M059J (cell line): ENCODE measurements at places on chromosomes 6 and 20. TPM values are rescaled to one million over a fixed set of nuclear protein-coding genes. Genes with fewer than 3 reads are reported as not detected.
A peak's percentile ranks its signal among the peaks of the same experiment; 100 is the strongest.

DNA sequence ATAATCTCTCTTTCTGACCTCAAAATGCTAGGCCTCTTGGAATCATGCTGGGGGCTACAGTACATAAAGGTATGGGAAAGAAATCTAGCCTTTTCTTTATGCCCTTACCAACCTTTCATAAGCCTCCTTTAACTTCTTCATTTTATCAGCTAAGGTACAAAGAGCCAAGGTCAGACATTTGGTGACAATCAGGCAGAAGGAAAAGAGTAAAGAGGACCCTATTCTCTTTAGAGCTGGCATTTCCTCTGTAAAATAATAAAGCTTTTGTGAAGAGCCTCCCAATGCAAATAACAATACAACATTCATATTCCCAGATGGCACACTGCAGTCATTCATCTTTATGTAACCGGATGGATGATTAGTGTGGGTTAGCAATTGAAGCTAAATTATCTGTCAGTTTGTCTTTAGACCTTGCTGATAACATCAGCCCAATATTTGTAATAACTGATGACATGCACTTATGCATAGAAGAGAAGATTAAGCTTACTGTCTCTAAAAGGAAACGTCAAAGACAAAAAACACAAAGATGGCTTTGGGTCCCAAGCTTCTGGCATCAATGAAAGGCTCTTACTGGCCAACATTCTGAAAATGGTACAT lies 163.1 kb downstream of the IBTK start:
- DNase-seq: no peak

- DNase-seq: no peak
These were observed 54.9 kb downstream of the PLAGL1 start for GRCh38 chr6:143952947-143953701.

DNA sequence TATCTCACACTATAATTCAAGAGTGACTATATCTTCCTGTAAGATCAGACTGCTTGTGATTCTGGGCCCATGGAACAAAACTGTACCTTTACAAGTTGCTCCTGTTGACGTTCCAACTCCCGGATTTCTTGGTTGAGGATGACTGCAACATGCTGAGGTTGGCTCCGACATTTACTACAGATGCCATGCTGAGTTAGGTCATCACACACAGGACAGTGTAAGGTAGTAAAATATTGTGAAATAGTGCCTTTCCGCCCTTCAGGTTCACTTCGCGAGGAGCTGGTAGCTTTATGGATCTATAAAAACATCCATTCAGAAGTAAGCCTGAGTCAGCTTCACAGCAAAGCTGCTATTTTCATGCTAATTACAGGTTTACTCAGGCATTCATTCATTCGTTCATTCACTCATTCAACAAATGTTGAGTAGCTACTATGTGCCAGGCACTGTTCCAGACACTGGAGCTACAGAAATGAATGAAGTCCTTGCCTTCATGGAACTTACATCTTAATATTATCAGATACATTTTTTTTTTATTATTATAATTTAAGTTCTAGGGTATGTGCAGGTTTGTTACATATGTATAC lies 175.7 kb downstream of the REV3L start:
- DNase-seq: no peak

- DNase-seq: no peak
These were observed 21.6 kb downstream of the DUSP22 start for GRCh38 chr6:313917-314316.

DNA sequence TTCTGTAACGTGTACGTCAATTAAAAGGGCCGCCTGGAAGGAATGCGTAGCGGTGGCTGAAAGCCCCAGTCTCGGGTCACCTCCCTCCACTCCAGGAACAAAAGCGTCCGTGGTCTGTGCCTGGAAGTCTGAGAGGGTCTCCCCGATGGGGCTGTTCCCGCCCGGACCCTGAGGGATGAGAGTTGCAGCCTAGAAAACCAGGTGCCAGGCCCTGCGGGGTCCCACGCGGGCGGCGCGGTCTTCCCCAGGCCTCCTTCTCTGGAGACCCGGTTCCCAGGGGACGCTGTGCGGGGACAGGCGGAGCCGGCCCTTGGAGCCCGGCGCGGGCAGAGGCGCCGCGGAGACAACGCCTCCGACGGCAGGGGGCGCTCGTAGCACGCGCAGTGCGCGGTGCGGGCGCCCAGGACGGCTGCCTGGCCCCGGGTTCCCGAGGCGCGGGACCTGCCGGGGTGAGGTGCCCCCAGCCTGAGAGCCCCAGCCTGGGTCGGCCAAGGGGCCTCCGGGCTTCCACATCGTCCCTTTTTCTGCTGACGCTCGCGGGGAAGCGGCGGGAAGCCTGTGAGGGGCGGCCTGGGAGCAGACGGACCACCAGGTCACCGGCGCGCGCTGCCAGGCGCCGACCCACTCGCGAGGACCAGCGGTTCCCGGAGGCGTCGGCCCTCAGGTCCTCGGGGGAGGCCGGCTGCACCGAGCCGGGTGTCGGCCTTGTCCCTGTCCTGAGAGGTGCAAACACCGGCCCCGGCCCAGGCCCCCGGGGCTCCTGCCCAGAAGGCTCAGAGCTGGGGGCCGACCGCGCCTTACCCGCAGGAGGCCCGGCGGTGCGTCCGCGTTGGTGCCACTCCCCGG lies 5.3 kb upstream of the FOXC1 start:
- DNase-seq: peak; percentile 69

DNA sequence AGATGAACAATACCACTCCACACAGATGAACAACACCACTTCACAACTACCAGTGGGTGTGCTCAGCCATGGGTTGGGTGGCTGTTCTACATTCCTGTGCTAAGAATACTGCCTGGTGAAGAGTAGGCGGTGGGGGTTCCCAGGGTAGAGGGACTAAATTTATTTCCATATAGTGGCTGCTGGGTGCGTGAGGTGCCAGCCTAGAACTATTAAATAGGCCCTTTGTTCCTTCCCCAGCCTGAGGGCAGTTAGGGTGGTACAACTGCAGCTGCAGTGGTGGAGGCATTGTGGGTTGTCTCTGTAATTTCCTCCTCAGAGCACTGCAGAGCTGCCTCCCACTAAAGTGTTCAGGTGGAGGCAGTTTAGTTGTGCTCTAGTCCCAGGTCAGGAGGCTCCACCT lies 618.4 kb downstream of the MMUT start:
- DNase-seq: no peak

ME1 gene
- total RNA-seq: 8.4 and 11.6 TPM in 2 replicates

FAM83D gene
- 102 and 121 TPM in 2 replicates for total RNA-seq

DNA sequence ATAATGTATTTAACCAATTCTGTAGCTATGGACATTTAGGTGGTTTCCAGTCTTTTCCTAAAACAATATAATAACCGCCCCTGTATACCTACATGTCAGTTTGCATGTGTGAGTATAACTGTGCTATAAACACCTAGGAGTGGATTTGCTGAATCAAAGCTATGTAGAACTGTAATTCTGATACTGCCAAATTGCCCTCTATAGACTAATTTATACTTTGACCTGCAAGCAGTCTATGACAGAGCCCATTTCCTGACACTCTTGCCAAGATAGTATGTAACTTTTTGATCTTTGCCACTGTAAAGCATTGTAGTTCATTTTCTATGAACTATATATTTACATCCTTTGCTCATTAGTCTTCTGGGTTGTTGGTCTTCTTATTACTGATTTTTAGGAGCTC lies 19.5 kb downstream of the FERMT1 start:
- DNase-seq: no peak

DNA sequence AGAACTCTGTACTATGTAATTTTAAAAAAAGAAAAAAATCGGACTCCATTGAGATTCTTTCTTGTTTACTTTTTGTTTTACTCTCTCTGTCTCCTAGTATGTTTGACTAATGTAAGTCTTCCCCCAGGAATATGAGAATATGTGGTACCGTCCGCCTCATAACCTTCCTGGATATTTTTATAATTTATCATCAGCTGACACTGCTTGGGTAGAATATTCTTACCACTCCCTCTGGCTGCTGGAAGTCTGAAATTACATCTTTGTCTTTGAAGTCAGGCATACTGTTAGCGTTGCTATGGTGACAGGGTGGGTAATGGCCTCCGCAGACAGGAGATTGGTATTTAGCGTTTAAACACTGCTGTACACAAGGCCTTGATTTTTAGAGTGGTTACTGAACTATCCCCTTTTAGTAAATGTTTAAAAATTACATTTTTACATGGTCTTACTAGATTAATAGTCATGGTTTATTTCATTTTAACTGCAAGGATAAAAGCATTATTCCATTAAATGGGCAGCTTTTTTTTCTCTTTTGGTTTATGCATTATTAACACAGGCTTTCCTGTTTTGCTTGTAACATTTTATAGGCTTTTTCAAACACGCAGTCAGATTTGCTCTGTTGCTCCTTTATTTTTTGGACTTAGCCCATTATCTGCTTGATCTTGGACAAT lies 176.4 kb downstream of the ARID1B start:
- DNase-seq: peak; percentile 99

DNA sequence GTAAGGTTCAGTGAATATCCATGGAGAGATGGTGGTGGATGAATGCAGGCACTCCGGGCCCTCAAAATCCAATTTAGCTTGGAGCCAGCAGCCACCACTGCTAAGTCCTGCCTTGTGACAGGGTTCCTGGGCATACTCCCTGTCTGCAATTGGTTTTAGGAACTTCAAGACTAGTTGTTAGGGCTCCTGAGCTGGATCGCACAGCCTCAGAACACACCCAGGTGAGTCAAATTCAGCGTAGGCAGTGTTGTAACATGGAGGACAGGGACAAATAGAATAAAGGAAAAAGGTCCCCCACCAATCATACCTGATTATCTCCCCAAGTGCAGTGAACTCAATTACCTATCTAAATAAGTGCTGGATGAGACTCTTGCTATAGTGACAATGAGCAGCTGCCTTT lies 74.6 kb downstream of the PERP start:
- no peak for DNase-seq

DNA sequence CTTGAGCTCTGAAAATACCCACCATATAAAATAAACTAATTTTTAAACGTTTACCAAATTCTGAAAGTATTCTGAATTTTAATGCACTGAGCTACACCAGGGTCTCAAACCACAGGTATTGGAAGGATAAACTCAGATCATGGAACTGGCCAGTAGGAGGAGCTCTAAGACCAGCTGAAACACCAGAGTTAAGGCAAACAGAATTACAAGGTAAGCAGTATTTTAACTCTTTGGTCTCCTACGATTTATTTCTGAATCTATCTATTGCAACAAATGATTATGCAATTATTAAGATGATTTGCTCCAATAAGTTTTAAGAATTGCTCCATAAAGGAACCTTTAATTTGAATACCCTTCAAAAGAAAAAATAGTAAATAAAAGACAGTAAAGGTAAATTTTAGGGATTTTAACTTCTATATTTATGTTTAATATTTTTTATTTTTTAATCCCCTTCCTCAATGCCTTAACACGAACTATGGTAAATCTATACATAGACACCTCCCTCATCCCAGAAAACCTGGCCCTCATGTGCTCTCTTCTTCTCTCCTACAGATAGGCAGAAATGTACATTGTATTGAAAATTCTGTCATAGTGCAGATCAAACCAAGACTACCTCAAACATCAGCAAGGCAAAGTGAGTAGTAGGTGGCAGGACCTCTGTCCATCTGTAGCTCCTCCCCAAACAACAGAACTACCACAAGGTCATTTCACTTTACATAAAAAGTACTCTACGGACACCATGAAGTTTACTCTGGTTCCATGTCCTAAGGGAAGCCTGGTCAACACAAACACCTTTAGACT lies 58.4 kb downstream of the SMLR1 start:
- peak; percentile 81 for DNase-seq

- DNase-seq: peak; percentile 95
These were observed 140.3 kb downstream of the TBX18 start for GRCh38 chr6:84623956-84624680.

DNA sequence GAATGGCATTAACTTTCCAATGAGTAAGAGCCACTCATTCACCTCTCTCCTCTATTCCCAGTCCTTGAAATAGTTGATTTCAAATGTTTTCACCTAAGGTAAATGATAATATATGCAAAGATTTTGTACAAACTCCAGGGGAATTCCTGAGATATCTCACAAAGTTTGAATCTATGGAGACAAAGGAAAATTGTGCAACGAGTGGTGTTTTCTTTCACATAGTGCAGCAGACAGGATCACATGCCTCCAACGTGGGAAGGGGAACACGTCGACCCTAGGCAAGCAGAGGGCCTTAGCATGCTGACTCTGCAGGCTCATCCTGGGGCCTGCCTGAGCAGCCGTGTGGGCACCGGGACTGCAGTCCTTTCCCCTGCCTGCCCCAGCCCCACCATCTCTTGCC lies 195.6 kb upstream of the THBS2 start:
- no peak for DNase-seq

DNA sequence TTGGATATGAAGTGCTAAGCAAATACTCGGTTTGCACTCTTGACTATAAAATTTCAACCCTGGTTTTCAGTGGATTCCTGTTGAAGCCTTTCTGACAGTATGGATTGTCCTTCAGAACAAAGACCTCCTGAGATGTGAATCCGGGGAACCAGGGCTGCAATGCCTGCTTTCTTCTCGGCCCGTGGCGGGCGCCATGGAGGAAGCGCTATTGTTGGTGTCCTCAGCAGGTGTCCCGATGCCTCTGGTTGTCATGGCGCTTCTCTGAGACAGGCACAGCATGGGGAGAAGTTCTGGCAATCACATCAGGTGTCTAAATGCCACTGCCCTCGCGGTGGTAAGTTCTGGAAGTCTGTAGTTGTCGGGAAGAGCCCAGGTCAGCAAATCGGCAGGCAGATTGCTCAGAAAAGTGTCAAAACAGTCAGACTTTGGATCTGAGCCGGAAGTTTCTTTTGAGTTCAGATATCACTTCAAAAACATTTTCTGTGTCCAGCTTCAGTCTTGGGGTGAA lies 188.5 kb downstream of the CDH4 start:
- no peak for DNase-seq

DNA sequence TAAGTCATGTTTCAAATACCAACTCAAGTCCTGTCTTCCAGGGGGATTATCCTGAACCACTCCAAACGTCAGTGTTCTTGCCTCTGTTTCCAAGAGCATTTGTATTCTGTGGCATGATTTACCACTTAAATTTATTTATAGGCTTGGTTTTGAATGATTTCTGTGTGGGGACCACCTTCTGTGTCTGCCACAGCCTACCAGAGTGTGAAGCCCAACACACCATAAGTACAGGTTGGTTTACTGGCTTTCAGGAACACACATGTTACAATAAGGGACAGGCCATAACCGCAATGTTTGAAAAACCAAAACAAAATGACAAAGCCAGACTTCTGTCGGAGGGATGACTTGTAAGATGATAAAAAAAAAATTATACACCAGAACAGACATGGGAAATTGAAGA lies 56.5 kb upstream of the MAP3K7 start:
- DNase-seq: peak; percentile 1

UCKL1 gene
- total RNA-seq: 23.9 and 32.2 TPM in 2 replicates

- no peak for DNase-seq
These were observed 79.0 kb upstream of the OGFRL1 start for GRCh38 chr6:71209626-71210025.

PTGIS gene
- total RNA-seq: 0.02 and 0.07 TPM in 2 replicates

GRCh38 chr6:35735452-35735851 lies 1.4 kb upstream of the ARMC12 start:
- no peak for DNase-seq

DNA sequence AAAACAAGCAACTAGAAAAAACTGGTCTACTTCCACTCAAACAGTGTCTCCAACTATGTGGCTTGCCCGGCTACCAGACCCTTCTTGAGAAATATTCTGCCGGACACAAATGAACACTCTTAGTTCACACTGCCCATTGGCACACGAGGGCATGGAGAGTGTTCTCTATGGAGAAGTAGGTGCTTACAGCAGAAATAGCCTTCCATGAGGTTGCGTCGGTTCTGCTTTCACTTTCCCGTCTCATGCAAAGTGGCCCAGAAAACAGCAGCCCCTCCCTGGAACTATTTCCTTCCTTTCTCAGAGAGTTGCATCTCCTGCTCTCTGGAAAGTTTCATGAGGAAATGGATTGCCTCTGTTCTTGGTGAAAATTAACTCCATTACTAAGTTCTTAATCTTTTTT lies 9.5 kb upstream of the HLA-DOA start:
- DNase-seq: peak; percentile 20

PTPRT gene
- not detected in 2 replicates for total RNA-seq

GRCh38 chr6:36358226-36358915 lies 21.7 kb upstream of the BNIP5 start:
- peak; percentile 64 for DNase-seq
